ENCODE measurements at places on chromosomes 4 and X. TPM values are rescaled to one million over a fixed set of nuclear protein-coding genes. Genes with fewer than 3 reads are reported as not detected.

The ANOS1 gene
- total RNA-seq: 0.54 TPM

The SSX1 gene
- not detected for total RNA-seq

The UBA6 gene
- total RNA-seq: 104 TPM

The TRAM1L1 gene
- total RNA-seq: 0.36 TPM

The CLDN34 gene
- 0.09 TPM for total RNA-seq

The ERVMER34-1 gene
- total RNA-seq: under 0.01 TPM

The LAGE3 gene
- 10.4 TPM for total RNA-seq

The ZCCHC18 gene
- 1.8 TPM for total RNA-seq

The CSN1S1 gene
- total RNA-seq: not detected

The CHST7 gene
- total RNA-seq: 25.2 TPM

The PGK1 gene
- 240 TPM for total RNA-seq

The RASL11B gene
- total RNA-seq: not detected

The GPM6B gene
- total RNA-seq: 2.4 TPM

The ALB gene
- total RNA-seq: not detected

The ADRA2C gene
- total RNA-seq: 0.18 TPM

The DCAF12L1 gene
- total RNA-seq: 0.09 TPM

The CD40LG gene
- not detected for total RNA-seq

The HTN1 gene
- not detected for total RNA-seq

The COL4A6 gene
- 3.5 TPM for total RNA-seq

The PLXNB3 gene
- total RNA-seq: 5.5 TPM

The NEXMIF gene
- not detected for total RNA-seq

The ZAR1 gene
- total RNA-seq: not detected

The GAK gene
- total RNA-seq: 58.9 TPM

The IQCM gene
- not detected for total RNA-seq

The TLL1 gene
- total RNA-seq: 7.4 TPM

The HS6ST2 gene
- 0.36 TPM for total RNA-seq

The CSAG3 gene
- not detected for total RNA-seq

The ABCB7 gene
- 27.6 TPM for total RNA-seq

The XG gene
- total RNA-seq: 0.09 TPM

The ZNF330 gene
- 34.0 TPM for total RNA-seq

The ABRAXAS1 gene
- total RNA-seq: 16.3 TPM

The TMEM150C gene
- 3.0 TPM for total RNA-seq

The VCX gene
- total RNA-seq: not detected

The SRPX gene
- total RNA-seq: 151 TPM

The ARL9 gene
- total RNA-seq: under 0.01 TPM

The RENBP gene
- total RNA-seq: 2.1 TPM

The USP51 gene
- 0.75 TPM for total RNA-seq

The PABPC1L2B gene
- total RNA-seq: not detected

The COL25A1 gene
- total RNA-seq: 4.6 TPM

The SUPT20HL2 gene
- not detected for total RNA-seq

The IL1RAPL2 gene
- not detected for total RNA-seq

The HHIP gene
- total RNA-seq: 260 TPM

Data from endothelial cell of coronary artery (primary cell).